Stimulated activated CD8-positive, alpha-beta memory T cell treated with anti-CD3 and anti-CD28 coated beads, Interleukin-4, amount 100 ng/mL, for 1 hour (primary cell): ENCODE measurements at places on chromosomes 1 and 21.

DNA sequence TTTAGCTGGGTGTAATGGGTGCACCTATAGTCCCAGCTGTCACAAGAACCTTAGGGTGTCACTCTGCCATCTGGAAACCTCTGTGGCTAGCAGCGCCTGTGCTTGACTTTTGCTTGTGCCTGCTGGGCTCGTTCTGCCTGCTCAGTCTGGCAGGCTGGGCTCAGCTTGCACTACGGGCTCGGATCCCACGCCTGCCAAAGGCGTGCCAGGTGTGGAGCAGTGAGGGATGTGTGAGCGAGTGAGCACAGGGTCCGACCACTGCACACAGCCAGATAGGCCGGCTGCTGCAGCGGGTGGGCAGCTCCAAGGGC lies 2.8 kb upstream of the LSM10 start:
- no peak for DNase-seq

- DNase-seq: no peak
Measured at GRCh38 chr21:42733037-42733627, 79.7 kb downstream of the PDE9A start.

DNA sequence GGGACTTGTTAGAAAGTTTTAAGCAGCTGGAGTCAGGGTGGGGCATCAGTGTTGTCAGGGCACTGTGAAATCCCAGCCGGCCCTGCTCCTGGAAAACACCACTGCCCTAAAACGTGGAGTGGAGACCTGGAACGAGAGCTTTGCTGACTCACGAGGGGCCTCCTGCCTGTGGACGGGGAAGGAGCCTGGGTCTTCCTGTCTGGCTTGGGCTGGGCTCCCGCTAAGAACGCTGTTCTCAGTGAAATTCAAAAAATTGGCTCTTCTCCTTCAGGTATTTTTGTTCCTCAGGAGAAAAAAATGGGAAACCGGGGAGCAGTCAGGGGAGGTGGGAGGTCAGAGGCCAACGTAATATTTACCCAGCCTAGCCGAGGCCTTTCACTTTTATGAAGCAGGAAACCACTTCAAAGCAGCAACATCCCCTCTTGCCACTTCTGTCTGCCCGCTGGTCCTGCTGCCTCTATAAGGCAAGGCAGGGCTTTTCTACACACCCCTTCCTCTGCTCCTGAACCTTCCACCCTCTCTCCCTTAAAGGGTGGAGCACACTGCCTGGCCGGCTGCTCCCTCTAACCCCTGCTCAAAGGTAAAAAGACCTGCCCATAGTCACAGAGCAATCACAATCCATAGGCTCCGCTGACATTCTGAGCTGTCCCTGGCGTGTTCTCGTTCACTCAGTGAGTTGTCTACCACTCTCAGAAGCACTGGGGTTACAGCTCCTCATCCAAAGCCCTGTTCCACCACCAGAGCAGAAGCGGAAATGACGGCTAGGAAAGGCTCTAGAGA lies 8.0 kb downstream of the PLXNA2 start:
- no peak for DNase-seq

- no peak for DNase-seq
Measured at GRCh38 chr1:52877554-52877953, 35.0 kb downstream of the ZYG11A start.

GRCh38 chr21:25867061-25867460 lies 132.3 kb downstream of the GABPA start:
- no peak for DNase-seq
